ENCODE measurements at places on chromosomes 4 and X.

DNA sequence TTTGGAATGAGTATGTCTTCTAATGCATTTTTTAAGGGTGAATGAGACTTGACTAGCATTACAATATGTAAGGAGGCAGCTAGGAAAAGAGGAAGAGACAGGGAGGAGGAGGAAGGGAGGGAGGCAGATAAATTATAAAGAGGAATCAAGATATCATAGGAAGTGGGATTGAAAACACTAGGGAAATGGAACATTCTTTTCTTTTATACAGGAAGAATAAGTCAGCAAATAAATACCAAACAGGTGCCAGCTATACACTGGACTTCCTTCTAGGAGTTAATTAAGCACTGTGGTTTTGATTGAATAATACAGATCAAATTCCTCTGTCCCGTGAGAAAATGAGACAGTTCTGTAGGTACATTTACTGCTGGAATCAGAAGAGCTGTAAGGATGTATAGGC, 78.6 kb downstream of the PACRGL start:
- DNase-seq: no peak

- DNase-seq: no peak
Observed at GRCh38 chr4:178899084-178899483, 1456.8 kb upstream of the AGA start.

GRCh38 chr4:121375262-121375661, 5.6 kb downstream of the QRFPR start:
- DNase-seq: no peak

DNA sequence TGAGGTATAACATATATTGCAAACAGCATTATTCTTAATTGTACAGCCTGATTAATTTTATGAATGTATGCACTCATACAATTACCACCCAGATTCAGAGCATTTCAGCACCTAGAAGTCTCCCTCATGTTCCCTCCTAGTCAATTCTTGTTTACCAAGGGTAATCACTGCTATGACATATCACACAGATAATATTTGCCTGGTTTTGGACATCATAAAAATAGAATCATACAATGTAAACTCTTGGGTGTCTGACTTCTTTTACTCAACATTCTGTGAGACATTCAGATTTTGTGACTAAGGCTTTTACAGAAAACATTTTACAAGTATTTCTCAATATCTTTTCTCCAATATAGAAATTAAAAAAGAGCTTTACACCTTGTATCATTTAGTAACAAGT, 66.9 kb downstream of the PTPN13 start:
- no peak for DNase-seq

DNA sequence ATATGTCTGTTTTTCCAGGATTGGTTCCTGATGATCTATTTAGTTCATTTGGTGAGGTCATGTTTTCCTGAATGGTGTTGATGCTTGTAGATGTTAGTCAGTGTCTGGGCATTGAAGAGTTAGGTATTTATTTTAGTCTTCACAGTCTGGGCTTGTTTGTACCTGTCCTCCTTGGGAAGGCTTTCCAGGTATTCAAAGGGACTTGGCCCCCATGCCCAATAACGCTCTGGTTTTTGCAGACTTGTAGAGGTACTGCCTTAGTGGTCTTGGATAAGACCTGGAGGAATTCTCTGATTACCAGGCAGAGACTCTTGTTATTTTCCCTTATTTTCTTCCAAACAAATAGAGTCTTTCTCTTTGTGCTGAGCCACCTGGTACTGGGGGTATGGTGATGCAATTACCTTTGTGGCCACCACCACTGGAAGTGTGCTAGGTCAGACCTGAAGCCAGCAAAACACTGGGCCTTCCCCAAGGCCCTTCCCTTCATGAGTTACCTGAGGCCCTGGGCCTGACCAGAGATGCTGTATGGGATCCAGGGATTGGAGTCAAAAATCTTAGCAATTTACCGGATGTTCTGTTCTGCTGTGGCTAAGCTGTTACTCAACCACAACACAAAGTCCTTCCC, 63.3 kb upstream of the RXFP1 start:
- DNase-seq: no peak
